AG08395 (cell line): ENCODE measurements at places on chromosomes 1 and 21.

DNA sequence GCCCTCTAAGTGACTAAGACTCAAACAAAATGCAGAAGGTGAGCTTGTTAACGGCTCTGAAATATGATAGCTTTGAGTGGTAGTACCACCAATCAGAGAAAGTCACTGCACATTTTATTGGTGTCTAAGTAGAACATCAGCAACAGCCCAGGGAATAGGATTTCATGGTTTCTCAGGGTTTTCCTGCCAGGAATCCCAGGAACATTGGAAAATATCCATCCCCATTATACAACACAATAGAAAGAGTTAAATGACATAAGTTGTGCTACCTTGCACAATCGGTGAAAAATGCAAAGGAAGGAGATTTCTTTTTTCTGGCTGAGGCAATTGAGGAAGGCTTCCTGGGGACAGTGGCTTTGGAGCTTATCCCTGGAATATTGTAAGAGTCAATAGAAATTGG is 283.1 kb downstream of the HLX start:
- no peak for DNase-seq

- DNase-seq: peak; percentile 61
Observed at GRCh38 chr1:157505481-157506272, 46.6 kb downstream of the FCRL5 start.

DNA sequence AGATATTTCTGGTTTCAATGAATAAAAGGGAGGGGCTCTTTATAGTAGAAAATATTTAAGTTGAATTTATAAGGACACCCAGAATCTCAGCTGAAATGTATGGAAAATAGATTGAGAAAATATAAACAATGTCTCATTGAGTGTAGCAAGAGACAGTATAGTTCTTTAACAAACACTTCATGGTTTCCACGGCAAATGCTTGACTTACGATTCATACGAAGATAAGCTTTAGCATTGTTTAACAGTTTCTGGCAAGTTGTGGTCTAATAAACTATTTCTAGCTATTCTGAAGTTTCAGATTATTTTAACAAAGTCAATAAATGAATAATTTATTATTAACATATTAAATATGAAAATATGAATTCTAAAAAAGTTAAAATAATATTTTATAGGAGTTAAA is 1419.4 kb downstream of the KCNT2 start:
- DNase-seq: no peak

DNA sequence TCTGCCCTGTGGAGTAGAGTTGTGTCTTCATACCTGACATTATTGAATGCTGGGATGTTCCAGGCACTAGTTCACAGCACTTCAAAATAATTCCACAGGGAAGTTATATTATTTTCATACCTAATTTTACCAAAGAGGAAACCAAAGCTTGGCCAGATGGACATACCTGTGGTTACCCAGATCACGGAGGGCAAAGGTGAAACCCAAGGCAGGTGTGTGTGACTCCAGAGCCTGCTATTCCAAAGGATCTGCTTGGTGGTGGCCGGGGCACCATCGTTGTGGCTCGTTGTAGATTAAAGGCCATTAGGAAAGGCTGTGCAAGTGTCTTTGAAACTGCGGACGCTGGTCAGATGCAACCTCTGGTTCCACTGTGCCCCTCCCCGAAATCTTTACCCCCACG is 108.6 kb downstream of the ZBTB18 start:
- DNase-seq: no peak

DNA sequence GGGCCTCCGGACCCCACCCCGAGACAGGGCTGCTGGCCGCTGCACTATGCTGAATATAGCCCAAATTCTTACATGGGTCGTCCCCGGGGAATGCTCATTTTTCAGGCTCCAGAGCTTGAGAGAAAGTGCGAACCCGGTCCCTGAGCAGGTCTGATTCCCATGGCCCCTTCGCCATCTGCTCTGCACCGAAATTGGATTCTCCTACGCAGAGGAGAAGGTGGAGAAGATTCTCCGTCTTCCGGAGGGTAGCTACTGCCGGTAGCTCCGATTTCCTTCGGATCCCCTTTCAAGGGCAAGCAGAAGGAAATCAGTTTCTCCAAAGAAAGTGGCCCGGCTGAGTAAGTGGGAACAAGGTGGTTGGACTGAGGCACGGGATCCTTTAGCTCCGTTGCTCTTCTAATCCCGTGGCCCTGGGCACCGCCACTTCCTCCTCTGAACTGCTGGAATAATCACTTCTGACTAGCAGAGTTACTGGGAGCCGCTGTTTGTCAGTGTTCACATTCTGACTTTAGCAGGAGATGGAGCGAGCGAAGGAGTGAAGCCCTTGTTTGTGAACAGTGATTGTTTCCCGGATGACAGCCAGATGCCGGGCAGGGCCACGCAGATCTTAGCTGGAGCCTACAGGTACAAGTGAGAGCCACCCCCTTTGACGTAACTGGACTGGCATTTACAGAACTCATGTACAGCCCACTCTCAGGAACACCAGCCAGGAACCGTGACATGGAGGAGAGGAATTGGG is 1.1 kb upstream of the ZNF496 start:
- DNase-seq: no peak

- DNase-seq: no peak
Observed at GRCh38 chr1:52007215-52008002, 16.9 kb upstream of the RAB3B start.

DNA sequence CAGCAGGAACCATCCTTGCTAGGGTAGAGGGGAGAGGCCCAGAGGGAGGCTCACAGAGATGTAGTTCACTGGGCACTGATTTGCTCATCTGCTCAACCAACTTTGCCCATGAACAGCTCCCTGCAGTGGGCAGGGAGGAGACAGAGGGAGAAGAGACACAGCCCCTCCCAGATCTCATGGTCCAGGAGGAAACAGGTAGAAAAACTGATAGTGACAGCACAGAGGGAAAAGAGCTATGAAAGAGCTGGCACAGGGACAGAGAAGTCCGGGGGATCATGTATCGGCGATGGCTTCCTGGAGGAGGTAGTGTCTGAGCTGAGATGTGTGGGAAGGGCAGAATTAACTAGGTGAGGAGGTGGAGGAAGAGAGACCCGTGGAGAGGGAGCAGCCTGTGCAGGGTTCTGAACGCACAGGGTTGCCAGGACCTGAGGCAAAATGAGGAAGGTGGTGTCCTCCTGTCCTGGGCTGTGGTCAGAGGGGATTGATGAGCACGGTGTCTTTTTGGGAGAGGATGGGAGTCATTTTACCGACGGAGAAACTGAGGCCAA is 85.9 kb downstream of the PTPRU start:
- DNase-seq: no peak

DNA sequence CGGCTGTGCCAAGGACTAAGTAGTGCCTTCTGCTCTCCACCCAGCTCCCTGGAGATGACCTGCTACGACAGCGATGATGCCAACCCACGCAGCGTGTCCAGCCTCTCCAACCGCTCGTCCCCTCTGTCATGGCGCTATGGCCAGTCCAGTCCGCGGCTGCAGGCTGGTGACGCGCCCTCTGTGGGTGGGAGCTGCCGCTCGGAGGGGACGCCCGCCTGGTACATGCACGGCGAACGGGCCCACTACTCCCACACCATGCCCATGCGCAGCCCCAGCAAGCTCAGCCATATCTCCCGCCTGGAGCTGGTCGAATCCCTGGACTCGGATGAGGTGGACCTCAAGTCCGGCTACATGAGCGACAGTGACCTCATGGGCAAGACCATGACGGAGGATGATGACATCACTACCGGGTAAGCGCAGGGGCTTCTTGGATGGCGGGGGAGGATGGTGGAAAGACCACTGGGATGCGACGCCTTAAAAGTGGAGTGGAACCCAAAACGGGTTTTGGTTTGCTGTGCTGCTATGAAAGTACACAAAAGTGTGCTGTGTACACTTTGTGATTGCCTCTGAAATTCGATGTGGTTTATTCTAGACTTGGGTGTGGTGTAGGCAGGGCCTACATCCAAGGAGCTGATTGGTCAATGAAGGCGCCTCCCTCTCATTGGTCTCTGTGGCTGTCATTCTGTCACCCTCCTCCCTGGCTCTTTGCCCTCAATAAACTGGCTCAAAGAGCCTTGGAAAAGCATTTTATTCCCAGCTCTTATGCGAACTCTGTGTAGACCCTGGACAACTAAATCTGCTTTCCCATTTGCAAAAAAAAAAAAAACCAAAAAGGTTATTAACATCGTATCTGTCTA is 110.4 kb upstream of the IPO9 start:
- DNase-seq: no peak

DNA sequence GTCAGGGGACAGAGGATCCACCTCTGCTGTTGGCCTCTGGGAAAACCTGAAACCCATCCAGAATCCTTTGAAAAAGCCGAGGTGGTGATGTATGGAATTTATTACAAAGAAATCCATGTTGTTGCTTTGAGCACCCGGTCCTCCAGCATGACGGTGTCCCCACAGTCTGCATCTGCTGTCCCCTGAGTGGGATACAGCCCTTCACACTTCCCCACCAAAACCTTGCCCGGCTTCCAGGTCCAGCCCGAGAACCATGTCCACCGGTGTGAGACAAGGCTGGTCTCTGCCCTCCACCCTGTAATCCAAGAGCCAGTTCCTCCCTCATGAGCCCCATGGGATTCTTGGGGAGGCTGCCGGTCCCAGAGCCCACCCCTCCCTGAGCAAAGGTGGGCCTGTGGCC is 70.5 kb downstream of the STUM start:
- DNase-seq: no peak

DNA sequence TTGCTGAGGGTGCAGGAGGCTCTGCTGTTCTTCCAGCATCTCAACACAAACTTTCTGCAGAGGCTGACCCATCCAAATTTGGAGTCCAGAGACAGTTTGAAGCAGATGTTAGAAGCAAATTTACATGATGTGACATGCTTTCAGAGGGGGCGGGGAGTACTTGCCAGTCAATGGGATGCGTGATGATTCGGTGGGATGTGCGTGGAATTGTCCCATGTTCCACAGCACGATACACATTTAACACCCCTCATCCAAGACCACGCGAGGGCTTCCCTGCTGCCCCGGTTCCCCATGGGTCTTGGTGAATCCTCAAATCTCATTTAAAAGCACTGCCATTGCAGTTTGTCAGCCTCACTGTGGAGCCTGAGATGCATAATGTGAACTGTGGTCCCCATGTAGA is 78.6 kb upstream of the TLR5 start:
- DNase-seq: no peak

DNA sequence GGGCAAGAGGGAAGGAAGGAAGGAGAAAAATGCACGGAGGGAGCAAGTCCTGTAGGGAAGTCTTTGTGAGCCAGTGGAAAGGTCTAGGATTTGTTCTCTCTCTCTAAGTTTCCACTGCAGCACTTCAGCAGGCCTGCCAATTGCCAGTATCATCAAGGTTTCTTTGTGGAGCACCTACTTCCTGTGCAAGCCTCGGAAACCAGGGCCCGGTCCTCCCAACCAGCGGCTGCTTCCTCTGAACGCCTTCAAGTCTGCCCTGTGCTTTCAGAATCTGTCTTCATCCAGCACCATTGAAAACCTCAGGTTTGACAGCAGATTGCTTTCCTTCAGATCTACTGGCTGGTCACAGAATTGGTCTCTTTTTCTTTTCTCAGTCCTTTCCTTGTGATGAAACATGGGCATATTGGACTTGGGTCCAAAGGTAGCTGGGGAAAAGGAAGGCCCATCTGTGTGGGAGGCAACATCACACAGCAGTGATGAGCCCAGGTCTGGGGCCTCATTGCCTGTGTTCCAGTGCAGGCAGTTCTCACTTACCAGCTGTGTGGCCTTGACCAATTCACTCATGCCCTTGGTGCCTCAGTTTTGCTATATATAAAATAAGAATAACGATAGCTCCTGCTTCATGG is 144.5 kb downstream of the SEC16B start:
- no peak for DNase-seq

DNA sequence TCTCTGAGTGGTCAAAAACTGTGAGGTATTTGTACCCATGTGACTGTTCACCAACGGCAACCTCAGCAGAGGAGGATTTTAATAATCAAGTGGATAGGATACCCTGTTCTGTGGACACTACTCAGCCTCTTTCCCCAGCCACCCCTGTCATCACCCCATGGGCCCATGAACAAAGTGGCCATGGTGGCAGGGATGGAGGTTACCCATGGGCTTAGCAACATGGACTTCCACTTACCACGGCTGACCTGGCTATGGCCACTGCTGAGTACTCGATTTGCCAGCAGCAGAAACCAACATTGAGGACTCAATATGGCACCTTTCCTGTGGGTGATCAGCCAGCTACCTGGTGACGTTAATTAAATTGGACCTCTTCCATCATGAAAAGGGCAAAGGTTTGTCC is 1782.7 kb downstream of the PLA2G4A start:
- DNase-seq: no peak

GRCh38 chr1:24908591-24909259 is 21.4 kb downstream of the RUNX3 start:
- DNase-seq: no peak

GRCh38 chr21:26850116-26850643 is 5.0 kb upstream of the ADAMTS1 start:
- DNase-seq: peak; percentile 24

DNA sequence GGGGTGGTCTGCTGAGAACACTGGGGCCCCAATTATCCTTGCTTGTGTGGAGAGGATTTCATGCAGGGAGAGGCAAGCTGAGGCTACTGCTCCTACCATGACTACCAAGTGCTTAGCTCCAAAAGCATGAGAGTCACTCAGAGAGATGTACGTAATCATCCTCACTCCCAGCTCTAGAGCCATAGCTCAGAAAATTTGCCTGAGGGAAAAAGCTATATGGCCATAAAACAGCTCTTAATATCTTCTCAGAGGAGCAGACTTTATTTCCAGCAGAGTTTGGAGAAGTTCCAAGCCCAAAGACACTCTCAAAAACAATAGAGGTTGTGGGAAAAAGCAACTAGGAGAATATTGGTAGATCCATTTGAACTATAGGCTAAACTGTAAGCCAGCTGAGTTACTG is 106.4 kb upstream of the PBX1 start:
- DNase-seq: no peak

- no peak for DNase-seq
Observed at GRCh38 chr1:41162441-41162840, 79.7 kb downstream of the SCMH1 start.

- DNase-seq: no peak
Observed at GRCh38 chr1:243943671-243944428, 93.8 kb upstream of the AKT3 start.

- DNase-seq: no peak
Observed at GRCh38 chr1:162191396-162192305, 122.2 kb downstream of the NOS1AP start.
